ENCODE measurements at places on chromosomes 1 and 21. TPM values are rescaled to one million over a fixed set of nuclear protein-coding genes. Genes with fewer than 3 reads are reported as not detected.

The KLF17 gene
- total RNA-seq = not detected

The NGF gene
- not detected for total RNA-seq

The KPRP gene
- total RNA-seq = not detected

The DSCAM gene
- total RNA-seq = 0.20 TPM

The SH2D1B gene
- total RNA-seq = not detected

All from thyroid gland (tissue), 4 donors.